ENCODE measurements at places on chromosomes 12 and 14. TPM values are rescaled to one million over a fixed set of nuclear protein-coding genes. Genes with fewer than 3 reads are reported as not detected.

ALX1 gene
- not detected for total RNA-seq

PLEKHD1 gene
- total RNA-seq = 0.31 TPM

CCDC175 gene
- total RNA-seq = 0.84 TPM

GARIN6 gene
- not detected for total RNA-seq
